ENCODE measurements at places on chromosomes 5 and 9. TPM values are rescaled to one million over a fixed set of nuclear protein-coding genes. Genes with fewer than 3 reads are reported as not detected.

PNPLA7 gene
- total RNA-seq: 10.3 TPM

SLC6A18 gene
- not detected for total RNA-seq

IFNB1 gene
- total RNA-seq: not detected

SKP1 gene
- total RNA-seq: 304 TPM

SHISAL2B gene
- not detected for total RNA-seq

GPR150 gene
- 0.23 TPM for total RNA-seq

ATP10B gene
- 0.32 TPM for total RNA-seq

ORM2 gene
- total RNA-seq: not detected

CCDC127 gene
- 6.7 TPM for total RNA-seq

DEPDC1B gene
- 0.48 TPM for total RNA-seq

GRXCR2 gene
- not detected for total RNA-seq

GRCh38 chr9:22065431-22066200, 56.5 kb upstream of the CDKN2B start:
- no peak for DNase-seq

DNA sequence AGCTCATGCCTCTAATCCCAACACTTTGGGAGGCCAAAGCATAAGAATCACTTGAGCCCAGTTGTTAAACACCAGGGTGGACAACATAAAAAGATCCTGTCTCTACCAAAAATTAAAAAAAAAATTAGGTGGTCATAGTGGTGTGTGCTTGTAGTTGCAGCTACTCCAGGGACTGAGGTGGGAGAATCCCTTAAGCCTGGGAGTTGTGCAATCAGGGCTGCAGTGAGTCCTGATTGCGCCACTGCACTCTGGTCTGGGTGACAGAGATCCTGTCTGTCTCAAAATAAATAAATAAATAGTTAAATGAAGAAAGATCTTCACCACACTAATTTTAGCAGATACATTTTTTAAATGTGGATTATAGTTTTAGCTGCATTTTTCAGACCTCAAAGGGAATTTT, 433.2 kb downstream of the MAT2B start:
- no peak for DNase-seq

GRCh38 chr5:167936022-167936421, 355.4 kb upstream of the WWC1 start:
- no peak for DNase-seq

- no peak for DNase-seq
These were observed 8.0 kb downstream of the TGFBR1 start for GRCh38 chr9:99112750-99113413.

- DNase-seq: no peak
These were observed 13.4 kb upstream of the GAPT start for GRCh38 chr5:58477760-58478376.

DNA sequence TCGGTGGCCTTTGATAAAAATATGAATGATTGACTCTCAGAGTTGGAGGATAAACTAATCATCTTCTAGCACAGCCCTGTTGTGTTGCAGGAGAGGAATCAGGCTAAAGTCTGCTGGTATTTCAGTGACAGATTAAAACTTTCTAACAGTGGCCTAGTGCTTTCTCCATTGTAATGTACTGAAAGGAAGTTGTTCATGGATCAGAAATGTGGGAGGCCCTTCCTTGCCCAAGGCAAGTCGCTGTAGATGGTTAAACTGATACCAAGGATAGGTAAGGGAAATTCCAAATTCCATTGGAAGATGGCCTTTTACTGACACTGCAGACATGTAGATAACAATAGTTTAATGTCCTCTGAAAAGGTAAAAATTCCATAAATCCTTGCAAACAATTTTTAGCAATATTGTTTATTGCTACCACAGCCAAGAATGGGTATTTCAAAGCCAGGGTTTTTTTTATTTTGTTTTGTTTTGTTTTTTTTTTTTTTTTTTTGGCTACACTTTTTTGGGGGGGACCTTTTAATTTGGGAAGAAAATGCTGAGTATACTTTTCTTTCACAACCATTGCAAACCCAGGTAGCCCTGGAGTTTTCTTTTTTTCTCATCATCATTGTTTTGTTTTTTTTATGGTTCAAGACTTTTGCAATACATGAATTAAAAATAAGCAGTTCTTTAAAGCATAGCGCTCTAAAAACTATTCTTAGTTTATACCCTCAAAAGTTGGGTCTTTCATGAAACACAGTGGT, 35.5 kb downstream of the WDR36 start:
- no peak for DNase-seq

GRCh38 chr9:78547831-78548230, 250.9 kb downstream of the PSAT1 start:
- no peak for DNase-seq

DNA sequence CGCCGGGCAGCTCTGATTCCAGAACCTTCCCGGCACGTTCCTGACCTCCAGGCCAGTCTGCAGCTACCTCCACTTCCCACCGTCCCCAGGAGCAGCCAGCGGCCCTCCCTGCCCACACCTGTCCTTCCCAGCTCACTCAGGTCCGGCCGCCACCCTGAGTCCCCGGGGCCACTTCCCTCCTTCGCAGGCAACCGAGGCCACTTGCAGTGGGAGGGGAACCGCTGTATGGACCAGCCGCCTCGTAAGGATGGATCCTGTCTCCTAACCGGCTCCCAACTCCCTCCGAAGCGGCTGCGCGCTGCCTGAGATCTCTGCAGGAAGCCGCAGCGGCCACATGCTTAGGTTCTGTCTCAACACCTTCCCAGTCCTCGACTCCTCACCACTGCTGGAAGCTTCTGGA, 7.5 kb downstream of the TMEM250 start:
- no peak for DNase-seq

GRCh38 chr9:125524583-125525355, 182.2 kb downstream of the MAPKAP1 start:
- no peak for DNase-seq

GRCh38 chr9:118281772-118282171, 577.6 kb downstream of the TLR4 start:
- DNase-seq: no peak

- no peak for DNase-seq
These were observed 15.2 kb downstream of the TSTD2 start for GRCh38 chr9:97617939-97618416.

DNA sequence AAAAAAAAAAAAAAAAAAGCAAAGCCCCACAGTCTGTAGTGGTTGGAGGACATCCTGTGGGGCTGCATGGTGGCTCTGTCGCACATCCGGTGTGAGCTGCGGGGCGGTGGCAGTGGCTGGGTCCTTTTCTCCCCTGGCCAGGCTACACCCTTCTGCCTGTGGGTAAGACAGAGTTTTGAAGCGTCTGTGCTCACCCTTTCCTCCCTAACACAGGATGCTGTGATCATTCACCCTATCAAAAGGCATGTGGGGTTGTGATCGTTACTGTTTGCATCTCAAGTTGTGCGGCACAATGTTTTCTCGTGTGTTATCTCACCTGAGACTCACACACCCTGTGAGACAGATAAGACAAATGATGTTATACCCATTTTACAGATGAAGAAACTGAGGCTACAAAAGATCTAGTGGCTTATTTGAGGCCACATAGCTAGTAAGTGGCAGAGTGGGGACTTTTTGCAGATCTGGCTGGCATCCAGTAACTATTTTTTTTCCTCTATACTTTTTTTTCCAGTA, 17.5 kb downstream of the IRF1 start:
- DNase-seq: no peak

DNA sequence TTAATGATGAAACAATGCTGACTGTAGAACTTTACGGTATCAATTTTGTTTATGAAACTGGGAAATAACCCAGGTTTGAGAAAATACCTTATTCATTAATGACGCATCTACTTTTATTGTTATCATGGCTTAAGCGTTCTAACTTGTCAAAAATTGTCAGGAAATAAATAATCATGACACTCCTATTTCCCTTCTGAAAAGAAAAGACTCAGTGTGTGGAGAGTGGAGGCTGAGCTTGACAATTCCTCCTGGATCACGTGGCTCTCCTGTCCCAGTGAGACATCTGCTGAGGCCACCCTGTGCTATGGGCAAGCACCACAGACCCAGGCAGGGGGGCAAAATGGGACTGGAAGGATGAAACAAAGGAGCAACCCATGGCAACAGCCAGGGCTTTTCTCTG, 466.4 kb downstream of the ZNF608 start:
- DNase-seq: no peak

DNA sequence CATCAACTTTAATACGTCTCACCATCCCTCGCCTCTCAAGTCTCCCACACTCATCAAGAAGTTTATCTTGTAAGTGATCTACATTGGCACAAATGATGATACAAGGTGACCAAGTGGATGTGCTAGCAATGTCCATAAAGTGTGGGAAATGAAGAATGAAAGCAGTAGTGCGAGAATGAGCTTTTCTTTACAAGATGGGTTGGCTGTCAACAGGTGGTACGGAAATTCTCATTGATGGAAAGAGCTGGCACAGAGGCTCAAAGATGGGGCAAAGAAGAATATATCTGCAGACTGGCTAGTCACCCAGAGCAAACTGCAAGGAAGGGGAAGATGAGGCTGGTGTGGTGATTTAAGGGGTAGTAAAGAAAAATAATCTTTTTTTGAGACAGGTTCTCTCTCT, 640.8 kb downstream of the MAT2B start:
- no peak for DNase-seq

GRCh38 chr9:115671236-115671962, 482.2 kb upstream of the PAPPA start:
- DNase-seq: no peak

- no peak for DNase-seq
These were observed 509.8 kb upstream of the TLE4 start for GRCh38 chr9:79061752-79062616.

GRCh38 chr5:3354606-3355005, 241.0 kb upstream of the IRX1 start:
- DNase-seq: no peak

DNA sequence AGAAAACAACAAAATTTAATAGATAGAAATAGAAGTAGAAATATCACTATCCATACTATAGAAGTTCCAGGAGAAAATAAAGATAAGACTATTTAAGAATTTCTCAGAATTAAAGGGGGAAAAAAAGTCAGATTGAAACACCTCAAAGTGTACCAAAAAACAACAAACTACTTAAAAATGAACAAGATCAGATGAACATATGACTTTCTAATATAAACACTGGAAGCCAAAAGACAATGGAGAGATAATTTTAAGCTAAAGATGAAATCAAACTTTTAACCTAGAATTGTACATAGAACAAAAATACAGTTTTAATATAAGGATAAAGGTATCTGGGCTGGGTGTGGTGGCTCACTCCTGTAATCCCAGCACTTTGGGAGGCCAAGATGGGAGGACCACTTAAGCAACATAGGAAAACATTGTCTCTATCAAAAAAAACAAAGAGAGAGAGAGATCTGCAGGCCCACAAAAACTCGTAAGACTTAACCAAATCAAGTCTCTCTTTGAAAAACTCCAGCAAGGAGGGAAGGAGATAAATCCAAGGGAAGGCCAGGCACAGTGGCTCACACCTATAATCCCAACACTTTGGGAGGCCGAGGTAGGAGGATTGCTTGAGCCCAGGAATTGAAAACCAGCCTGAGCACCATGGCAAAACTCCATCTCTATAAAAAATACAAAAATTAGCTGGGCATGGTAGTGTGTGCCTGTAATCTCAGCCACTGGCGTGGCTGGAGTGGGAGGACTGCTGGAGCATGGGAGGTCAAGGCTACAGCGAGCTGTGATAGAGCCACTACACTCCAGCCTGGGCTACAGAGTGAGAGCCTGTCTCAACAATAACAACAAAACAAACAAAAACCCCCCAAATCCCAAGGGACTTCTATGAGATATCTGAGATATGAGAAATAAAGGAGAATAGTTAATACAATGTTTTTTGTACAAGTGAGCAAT, 32.4 kb downstream of the ABHD17B start:
- DNase-seq: no peak

DNA sequence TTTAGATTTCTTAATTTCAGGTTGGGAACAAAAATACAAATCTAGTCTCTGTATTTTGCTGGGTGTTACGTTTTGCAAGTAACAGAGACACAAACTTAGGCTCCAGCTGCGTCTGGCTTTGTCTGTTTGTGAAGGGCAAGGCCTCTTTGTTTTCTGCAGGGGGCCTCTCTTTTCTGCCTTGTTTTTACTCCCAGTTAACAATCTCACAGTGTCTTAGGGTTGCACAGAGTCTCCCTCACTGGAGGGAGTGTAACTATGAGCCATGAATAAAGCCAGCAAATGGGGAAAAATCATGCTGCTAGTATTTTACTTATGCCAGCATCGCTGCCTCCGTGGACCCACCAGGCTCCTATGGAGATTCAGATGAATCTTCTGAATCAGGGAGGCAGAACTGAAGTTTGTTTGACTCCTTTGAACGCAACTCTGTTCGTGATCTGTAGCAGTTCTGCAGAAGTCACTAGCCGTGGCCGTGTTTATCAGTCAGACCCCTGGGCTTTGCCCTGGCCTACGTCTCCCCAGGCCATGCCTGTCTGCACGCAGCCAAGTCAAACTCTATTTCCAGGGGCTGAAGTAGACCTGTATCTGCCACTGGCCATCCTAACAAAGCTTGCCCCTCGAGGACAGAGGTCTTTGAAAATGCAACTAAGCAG, 77.2 kb downstream of the ATP10B start:
- no peak for DNase-seq

GRCh38 chr5:157471709-157472108, 11.7 kb downstream of the NIPAL4 start:
- DNase-seq: no peak

- no peak for DNase-seq
These were observed 481.8 kb upstream of the ARRDC3 start for GRCh38 chr5:91864962-91865361.

DNA sequence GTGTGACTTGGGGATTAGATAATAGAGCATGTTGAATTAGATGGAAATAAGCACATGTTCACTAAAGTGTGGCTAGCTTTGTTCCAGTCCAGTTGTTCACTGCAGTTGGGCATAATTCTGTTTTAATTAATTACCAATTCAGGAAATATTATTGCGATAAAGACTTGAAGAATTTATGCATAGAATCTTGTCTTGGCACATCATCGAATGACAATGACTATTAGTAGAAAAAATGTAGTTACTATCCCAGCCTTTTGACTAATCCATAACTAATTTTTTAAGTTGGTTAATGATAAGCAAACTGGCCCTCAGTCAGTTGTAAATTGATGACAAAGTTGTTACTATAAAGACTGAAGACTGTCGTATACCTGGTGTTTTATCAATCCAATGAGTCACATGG, 10.5 kb downstream of the LNPEP start:
- no peak for DNase-seq

DNA sequence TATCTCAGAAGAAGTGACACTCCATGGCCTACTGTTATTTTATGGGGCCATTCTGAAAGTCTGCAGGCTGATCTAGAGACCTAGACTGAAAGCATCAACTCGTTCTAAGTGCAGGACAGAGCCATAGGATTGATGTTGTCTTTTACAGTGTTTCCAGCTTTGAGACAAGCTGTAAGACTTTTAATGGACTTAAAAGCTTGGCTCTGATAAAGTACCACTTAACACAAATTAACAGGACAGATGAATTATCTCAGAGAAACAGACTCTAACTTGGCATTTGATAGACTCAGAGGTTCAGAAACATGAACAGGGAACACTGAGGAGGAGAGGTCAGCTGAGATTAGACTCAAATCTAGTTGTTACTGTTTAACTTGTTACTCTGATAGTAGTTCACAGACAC, 203.2 kb downstream of the TLR4 start:
- DNase-seq: no peak
